LNCaP clone FGC (cell line): ENCODE measurements at places on chromosomes 3 and 15.

- DNase-seq, result no peak
Measured at GRCh38 chr15:27490867-27491595, 520.0 kb downstream of the GABRG3 start.

DNA sequence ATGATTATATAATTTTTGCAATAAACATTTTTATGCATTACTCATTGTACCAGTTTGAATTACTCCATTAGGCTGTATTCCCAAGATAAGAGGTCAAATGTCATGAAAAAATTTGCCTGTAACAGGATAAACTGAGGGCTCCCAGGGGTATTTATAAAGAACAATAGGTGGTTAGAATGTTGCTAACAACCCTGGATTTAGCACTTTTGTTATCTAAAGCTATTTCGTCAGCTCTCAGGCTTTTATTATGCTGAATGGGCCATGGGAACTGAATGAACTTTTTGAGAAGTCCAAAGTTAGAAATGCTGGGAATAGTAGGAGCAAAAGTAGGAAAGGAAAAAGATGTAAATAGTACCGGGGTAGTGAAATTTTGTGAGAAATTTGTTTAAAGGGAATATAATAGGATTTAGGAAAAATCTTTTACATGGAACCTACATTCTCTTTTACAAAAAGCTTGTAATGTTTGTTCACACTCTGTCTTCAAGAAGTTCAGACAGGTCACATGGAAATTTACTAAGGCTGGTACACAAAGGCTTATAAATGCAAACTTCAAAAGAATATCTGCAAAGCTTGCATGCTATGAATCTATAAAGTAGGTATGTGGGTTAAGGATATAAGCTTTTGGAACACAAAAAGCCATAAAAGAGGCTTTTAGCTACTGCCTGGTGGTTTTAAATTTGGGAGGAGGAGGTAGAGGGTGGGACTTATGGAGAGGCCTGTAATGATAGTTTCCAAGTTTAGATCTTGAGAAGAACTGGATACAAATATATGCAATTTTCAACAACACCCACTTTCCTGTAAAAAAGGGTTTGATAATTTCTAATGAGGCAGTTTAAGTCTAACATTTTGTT lies 445.8 kb upstream of the NAALADL2 start:
- no peak for DNase-seq

DNA sequence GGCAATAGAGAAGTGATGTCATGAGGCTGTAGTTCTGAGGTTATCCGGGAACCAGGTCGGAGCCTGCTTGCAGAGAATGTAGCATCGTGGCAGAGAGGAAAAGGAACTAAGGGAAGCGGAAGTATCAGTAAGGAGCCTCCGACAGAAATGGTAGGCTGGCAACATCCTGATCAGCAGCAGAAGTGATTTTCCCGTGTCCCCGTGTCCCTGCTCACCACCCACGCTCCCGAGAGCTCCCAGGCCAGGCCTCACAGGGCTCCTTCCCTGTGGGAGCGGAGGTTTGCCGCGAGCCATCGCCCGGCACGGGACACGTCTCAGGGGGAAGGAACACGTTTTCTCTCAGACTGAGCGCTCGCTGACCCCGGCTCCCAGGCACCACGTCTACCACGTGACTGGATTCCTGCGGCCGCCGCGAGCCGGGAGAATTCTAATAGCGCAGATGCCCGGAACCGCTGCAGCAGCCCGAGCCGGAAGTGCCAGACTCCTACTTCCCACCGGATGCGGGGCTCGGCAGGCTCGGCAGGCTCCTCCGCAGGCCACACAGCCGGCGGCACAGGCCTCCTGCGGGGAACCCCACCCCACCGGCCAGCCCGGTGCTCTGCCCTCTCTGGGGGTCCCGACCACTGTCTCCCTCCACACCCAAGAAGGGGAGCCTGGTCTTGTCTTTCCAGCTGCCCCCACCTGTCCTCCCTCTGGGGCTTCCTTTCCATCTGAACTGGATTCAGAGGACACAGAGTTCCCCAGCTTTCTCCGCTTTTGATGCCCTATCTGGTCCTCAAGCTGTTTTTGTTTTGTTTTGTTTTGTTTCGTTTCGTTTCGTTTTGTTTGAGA lies 99.3 kb downstream of the BDH1 start:
- DNase-seq, result no peak

GRCh38 chr3:128486205-128486628 lies 6.8 kb downstream of the GATA2 start:
- no peak for DNase-seq

- no peak for DNase-seq
Measured at GRCh38 chr15:89802986-89803824, 11.4 kb downstream of the ANPEP start.

DNA sequence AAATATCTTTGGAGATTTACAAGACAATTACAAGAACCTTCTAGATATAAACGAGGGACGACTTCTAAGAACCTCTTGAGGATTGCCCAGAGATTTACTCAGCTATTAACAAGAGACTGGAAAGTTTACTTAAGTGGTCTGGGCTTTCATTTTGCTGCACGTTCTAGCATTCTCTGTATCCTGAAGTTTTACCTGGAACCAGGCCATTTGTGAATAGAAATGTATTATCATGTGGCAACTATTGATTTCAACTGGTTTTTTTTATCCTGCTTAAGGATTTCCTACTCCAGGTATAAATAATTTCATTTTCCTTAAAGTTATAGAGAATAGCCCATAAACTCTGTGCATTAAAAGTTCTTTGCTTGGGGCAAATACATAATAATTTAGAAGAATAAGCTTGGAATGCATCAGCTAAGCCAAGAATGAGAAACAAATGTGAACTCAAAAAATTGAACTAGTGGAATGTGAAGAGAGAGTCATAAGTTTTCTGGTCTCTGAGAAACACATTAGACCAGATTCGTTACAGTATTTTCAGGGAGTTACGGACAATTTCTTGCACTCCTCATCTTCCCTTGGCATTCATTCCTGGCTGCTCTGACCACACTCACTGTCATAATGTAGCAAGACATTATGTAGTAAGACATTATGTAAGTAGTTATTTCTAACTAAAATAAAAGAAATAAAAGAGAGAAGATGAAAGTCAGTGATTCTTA lies 1.3 kb downstream of the AQP9 start:
- DNase-seq, result no peak

DNA sequence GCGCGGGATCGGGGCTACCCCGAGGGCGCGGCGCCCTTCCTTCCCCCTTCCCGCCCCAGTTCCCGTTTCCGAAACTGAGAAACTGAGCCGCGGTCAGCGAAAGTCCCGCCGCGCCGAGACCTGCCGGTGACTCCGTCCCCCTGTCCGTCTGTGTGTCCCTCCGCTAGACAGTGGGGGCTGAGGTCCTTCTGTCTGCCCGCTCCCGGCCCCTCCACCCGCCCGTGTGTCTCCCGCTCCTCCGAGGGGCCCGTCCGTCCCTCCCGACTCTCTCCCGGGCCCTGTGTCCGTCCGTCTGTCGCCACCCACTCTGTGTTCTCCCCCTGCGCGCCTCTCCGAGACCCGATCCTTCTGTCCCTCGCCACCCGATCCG lies 426 bp downstream of the PRKCD start:
- DNase-seq, result no peak

DNA sequence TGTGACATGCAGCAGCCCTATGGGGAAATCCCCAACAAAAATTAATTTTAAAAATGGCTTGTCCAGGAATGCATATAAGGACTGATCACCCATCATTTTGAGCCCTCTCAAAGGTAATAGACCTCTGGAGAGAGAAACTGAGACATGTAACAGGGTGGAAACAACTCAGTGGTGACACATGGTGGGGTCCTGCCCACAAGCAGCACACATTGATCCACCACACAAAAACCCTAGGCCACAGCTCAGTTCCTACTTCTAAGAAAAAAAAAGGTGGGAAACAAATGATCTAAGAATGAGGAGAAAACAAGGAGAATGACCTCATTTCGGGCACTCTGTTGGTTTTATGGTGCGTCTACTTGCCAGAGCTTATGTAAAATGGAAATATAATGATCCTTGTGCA lies 1.9 kb upstream of the SLC41A3 start:
- DNase-seq, result no peak

- DNase-seq, result no peak
Measured at GRCh38 chr3:160987982-160988964, 116.9 kb downstream of the B3GALNT1 start.

DNA sequence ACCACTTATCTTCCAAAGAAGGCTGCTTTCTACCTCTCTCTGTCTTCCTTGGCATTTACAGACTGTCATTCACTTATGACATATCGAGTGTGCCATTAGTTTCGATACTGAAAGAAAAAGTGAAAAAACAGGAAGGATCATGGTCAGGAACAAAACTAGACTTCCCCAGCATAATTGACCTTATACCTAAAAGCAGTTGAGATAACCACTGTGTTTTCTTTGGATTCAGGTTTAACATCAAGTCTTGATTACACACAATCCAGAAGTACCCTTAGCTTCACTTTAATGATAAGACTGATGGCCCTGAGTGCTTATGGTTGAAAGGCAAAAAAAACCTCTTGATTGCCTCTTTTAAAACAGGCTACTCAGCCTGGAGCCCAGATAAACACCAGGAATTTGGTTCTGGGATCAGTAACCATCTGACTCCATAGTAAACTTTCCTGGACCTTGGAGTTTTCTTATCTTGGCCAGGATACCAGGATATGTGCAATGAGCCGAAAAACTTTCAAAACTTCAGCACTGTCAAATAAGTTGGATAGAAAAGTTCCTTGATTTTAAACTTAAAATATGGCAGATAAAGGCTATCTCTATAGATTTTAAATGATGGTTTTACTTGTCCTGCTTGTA lies 5.0 kb upstream of the UACA start:
- DNase-seq, result no peak

DNA sequence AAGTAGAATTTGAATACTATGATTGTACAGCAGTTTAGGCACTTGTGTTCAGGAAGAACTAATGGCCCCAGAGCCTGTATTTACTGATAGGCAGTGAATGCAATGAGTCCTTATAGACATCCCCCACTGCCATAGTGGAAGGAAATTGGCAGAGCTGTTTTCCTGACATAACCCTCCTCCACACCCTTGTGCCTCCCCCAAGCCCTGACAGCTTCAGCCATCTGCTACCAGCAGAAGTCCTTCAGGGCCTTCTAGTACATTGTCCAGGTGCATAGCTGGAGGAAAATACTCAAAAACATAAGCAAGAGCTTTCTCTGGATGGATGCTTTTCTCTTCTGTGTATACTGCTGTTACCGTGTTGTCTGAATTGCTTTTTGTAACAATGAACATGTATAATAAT lies 20.6 kb downstream of the ARHGAP31 start:
- no peak for DNase-seq

DNA sequence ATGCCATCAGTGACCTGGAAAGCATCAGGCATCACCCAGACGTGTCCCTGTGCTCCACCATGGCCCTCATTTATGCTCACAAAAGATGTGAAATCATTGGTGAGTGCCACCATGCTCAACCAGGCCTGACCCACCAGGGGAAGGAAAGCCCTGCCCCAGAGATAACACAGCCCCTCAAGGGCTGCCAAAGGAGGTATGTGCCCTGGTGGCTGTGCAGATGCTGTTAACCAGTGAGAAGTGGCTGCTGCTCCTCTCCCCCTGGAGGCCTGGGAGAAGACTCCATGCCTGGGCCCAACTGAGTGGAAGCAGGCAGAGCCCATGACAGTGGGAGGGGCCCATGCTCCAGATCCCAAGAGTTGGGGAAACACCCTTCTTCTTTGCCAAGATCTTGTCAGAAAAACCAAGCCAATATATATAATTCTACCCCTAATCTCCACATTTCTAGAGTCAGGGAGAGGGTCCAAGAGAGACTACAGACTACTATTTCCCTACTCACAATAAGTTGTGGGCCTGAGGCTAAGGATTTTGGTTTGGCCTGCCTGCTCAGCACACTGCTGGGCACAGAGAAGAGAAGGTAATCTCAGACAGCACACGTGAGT lies 2.7 kb downstream of the TTC21A start:
- no peak for DNase-seq

DNA sequence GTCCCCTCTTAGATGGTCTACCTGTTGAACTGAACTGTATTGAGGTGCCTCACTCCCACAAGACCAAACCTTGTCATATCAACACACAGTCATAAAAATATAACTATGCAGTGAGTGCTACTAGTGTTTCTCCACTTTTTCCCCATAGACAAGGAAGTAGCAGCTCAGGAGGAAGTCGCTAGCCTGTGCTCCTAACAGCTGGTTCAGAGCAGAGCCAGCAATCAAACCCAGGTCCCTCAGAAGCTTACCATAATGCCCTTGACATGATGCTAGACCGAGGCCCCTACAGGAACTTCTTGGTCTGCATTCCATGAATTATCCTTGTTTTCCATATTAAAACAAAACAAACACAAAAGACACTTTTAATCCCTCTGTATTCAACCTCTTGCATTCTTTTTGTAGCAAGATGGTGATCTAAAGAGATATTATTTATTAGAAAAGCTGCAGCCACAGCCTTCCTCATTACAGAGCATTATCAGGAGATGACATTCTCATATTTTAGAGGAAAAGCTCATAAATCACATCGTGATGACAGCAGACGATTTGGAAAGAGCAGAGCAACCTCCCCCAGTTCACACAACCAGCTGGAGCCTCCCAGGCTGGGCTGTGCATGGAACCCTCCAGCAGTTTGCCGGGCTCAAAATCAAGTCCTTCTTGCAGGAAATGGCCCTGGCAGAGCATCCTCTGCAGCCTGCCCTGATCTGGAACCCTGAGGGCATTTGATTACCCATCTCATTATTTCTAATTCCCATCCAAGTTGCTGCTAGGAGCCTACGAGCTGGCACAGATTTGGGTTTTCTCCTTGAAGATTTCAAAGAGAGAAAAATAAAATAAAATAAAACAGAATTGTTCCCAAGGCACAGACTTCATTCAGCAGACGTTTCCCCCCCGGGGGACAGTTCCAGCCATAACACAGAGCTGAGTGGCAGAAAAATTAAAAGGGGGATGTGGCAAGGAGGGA lies 118.8 kb downstream of the SRGAP3 start:
- DNase-seq, result no peak

- no peak for DNase-seq
Measured at GRCh38 chr3:104257486-104257885, 1109.2 kb upstream of the ALCAM start.

DNA sequence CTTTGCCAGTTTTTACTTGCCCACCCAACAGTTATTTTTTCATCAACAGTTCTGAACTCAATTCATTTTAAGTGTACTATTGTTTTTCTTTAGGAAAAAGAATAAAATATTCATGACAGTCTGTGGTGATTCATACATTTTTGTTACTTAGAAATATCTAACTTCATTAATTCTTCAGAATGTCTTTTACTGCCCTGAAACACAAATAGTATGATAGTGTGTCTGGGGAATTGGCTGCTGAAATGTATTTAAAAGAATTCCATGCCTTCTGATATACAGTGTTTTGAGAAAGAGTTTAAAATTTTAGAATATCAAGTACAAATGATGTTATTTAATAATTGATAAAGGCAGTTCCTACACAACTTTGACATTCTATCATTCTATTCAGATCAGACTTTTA lies 854.1 kb downstream of the NAALADL2 start:
- DNase-seq, result no peak

- DNase-seq, result no peak
Measured at GRCh38 chr3:47057212-47057671, 77.8 kb downstream of the NBEAL2 start.
